Anterior cingulate cortex (tissue), 58 donors: ENCODE measurements at places on chromosomes 2 and 18.

GRCh38 chr2:215830304-215830703 is 183.0 kb downstream of the MREG start:
- no peak for DNase-seq

- DNase-seq, result no peak
Measured at GRCh38 chr18:46447792-46448191, 209.2 kb downstream of the LOXHD1 start.

- DNase-seq, result no peak
Measured at GRCh38 chr2:19617257-19617848, 258.9 kb upstream of the OSR1 start.

GRCh38 chr2:163664610-163665009 is 71.2 kb downstream of the FIGN start:
- DNase-seq, result no peak

- DNase-seq, result no peak
Measured at GRCh38 chr2:42554392-42554791, 14.0 kb upstream of the MTA3 start.

DNA sequence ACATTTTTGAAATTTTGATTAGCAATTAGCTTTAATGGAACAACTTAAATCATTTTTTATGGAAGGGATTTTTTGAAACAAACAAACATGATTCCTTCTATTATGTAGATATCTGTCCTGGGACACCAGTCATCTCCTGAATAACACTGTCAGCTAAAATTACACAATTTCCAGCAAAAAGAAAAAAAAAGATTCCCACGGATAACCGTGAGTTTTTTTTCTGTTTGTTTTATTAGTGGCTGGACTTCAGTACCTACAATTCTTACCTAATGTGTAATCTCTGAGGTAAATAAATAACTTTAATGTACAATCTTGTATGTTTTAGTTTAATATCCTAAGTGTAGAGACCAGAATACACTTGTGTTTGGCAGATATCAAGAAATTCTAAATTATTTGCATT is 126.6 kb upstream of the KYNU start:
- DNase-seq, result no peak

DNA sequence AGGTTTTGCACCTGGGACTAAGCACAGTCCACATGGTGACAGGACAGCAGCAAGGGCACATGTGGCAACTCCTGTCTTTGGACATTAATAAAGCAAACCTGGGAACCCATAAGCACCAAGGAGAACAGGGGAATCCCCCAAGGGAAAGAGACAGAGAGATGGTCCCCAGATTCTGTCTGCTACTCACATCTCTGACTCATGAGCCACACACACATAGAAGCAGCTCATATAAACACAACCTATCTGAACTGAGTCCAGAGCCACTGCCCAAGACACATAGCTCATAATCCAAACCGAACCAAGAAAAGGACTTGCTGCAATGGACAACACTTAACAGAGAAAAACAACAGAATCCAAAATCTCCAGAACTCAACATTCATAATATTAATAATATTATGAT is 82.5 kb downstream of the OSBPL1A start:
- no peak for DNase-seq

DNA sequence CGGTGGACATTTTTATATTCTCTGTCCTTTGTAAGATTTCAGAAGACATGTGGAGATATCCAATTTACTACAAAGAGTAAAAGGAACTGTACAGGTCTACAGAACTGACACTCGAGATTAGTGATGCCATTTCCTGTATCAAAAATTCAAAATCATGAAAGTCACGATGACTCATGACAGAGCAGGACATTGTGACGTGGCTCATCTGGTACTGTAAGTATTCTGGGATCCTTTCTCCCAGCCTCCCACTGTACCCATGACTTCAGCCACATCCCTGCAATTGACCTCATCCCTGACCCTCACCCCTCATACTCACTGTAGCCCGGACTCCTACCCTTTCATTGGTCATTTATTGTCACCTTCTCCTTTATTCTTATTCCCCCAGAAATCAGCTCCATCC is 736.5 kb downstream of the EPHA4 start:
- DNase-seq, result no peak

DNA sequence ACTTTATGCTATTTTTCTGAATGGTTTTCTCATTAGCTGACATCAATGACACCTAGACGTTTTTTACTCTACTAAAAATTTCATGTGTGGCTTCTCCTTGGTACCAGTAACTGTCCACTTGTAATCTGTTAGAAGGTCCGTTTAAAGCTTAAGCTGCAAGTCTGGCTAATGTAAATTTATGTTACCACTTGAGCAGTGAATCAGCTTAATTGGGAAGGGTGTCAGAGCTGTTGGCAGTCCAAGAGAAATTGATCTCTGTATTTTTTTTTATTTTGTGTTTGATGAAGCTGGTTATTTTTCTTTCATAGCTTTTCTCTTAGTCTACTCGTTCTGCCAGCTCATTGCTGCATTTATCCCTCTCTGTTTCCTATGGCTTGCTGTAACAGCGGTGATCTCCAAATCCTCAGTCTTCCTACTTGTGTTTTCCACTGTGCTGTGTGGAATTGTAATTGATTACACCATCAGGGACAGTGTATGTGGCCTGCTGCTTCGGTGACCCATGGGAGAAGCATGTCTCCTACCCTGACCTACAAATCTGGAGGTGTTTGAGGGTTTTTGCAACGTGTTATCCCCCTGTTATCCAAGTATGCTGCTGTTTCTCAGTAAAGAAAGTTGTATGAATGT is 724.2 kb upstream of the REG3G start:
- DNase-seq, result no peak

GRCh38 chr2:12543978-12544558 is 172.7 kb upstream of the TRIB2 start:
- DNase-seq, result no peak

DNA sequence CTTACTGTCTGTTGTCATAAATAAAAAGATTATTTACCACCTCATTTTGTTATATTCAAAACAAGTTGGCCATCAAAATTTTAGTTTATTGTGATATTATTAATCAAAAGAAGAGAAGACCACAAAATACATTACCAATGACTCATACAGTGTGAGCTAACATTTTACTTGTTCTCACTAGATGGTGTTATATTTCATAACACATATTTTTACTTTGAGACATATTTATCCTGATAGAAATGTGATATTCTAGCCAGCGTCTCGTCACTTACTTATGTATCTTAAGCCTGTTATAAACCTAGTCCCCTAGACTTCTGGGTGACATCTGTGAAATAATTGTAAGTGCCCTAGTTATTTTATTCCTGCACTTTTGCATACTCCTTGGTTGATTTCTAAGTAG is 263.2 kb downstream of the CDH7 start:
- DNase-seq, result no peak

DNA sequence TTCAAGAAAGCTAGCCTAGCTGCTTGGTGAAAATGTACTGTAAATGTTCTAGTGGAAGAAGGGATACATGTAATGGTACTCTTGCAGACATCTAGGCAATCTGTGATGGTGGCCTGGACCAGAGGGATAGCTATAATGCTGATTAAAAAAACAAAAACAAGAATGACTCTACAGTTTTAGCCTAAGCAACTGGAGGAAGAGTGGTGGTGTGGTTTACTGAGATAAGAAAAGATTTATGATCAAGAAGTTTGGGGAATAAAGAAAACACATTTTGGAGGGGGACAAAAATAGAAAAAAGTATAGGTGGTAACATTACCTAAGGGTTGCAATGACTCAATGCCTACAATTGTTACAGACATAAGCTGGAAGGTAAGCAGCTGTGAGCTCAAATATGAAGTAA is 1080.7 kb upstream of the CELF4 start:
- no peak for DNase-seq

DNA sequence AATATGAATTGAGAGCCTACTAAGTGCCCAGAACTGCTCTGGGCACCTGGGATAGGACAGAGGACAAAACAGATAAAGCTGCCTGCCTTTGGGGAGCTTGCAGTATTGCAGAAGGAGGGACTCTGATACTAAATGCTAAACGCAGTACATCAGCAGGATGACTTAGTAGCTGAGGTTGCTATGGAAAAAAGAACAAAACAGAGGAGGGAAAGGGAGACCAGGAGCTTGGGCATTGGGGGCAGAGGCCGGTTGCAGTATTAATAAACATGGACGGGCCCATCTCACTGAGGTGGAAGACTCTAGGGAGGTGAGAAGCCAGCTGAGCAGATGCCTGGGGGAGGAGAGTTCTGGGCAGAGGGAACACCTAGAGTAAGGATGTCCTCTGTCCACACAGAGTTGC is 66.1 kb upstream of the SP3 start:
- no peak for DNase-seq

DNA sequence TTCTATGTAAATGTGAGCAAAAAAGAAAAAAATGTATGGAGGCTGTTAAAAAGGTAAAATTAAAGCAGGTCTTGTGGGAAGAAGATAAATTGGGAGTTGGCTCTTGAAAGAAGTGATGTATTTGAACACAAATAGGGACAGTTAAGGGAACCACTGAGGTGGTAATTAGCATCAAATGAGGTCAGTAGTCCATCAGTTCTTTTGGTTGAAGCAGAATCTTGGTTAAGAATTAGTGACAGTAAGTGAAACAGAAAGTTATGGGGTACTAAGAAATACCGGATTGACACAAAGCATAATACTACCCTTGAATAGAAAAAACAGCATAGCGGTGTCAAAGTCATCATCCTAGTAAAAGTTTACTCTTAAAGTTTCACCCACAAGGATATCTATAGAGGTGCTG is 352.6 kb upstream of the VRK2 start:
- no peak for DNase-seq

GRCh38 chr2:64207573-64207972 is 63.4 kb upstream of the PELI1 start:
- DNase-seq, result no peak

GRCh38 chr2:201460532-201460931 is 9.0 kb downstream of the STRADB start:
- no peak for DNase-seq

GRCh38 chr2:8276026-8276425 is 405.8 kb upstream of the ID2 start:
- no peak for DNase-seq

GRCh38 chr2:33522576-33522975 is 46.1 kb downstream of the RASGRP3 start:
- no peak for DNase-seq

GRCh38 chr2:184938221-184938985 is 340.1 kb downstream of the ZNF804A start:
- DNase-seq, result no peak

DNA sequence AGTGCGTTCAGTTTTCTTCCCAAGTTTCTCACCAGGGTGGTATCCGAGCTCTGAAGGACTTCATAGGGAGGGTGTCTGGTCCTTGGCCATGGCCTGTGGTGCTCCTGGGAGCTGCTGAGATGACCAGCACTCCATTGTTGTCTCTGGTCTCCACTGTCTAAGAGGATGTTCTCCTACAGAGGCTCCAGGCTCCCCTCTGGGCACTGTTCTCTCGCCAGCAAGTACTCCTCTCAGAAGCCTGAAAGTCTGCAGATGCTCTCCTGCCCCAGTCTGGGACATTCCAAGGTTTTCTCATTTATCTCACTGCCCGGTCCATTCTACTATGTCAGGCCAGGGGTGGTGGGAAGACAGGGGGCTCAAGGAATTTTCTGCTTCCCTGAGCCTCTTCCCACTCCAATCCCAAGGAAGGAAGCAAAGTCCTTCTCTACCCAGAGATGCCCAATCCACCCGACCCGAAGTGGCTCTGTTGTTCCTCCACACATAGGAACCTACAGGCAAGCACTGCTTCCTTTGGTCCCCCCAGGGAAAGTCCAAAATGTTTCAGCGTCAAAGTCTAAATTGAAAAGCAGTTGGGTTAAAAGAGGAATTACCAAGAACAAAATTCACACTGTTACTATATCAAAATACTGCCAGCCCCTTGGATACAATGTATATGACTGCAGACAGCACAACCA is 110.5 kb downstream of the GYPC start:
- DNase-seq, result no peak

DNA sequence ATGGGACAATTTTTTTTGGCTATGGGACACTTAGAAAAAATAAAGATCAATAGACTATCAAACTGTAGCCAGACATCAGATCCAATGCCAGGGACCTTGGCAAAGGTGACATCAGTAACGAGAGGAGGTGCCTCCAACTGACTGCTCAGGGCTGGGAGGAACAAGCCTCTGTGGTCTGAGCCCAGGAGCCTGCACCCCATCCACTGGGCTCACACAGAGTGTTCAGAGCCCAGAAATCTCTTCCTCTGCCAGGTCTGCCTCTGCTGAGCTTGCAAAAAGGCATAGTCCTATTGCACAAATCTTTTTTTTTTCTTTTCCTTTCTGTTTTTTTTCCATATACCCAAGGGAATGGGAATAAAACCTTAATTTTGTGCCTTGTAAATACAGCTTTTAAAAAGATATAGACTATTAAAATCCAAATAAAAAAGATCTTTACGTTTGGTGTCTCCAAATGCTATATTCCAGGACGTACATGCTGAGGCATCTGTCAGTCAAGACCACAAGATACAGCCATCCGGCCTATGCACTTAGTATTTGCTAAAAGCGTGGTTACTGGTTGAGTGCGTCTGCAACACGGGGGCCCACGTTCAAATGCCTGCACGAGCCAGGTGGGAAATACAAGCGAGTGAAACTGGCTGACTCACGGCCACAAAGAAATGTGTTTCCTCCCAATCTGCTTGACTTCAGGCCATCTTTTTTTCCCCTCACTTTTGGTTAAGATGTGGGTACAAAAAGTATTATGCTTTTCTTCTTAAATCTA is 7.8 kb upstream of the ARHGAP25 start:
- DNase-seq, result no peak

DNA sequence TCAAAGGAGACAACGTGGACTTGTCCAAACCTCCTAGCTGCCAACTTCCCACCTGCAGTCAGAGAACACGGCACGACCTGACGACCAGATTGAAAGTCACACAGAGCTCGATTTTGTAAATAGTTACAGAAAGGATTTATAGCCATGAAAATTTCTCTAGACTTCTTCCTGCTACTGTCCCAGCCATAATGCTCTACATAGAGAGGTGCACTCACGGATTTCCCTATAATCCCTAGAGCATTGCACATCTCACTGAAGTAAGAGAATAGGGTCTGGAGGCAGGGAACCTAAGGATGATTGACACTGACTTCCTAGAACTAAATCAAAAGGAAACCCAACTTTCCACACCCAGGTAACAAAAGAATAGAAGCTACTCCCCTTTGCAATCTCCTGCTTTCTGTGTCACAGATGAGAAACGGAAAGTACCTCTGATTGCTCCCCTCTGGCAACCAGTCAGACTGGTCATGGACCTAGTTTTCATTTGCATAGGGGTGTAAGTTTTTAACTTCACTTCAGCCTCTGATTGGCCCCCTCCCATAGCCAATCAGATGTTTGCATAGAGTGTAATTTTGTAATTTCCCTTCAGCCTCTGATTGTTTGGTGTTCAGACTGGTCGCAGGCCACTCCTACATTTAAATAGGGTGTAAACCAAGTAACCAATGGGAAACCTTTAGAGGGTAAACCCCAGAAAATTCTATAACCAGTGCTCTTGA is 58.6 kb upstream of the FBXO11 start:
- DNase-seq, result no peak

DNA sequence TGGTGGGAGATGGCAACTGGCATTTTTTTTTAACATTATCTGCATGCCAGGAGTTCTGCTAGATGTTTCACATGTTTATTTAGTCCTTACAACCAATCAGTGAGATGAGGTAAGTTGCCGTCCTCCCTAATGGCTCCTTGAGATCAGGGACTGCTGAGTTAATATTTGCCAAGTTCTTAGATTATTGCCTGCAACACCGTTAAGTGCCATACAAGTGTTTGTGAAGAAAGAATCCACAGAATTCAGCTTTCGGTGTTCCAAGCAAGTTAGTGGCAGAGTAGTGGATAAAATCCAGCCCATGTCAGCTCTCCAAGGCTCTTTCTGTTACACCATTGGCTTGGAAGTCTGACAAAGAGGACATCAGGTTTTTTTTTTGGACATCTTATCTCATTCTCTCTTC is 95.9 kb downstream of the C1QL2 start:
- no peak for DNase-seq
